ENCODE measurements at places on chromosomes 2 and 18.

DNA sequence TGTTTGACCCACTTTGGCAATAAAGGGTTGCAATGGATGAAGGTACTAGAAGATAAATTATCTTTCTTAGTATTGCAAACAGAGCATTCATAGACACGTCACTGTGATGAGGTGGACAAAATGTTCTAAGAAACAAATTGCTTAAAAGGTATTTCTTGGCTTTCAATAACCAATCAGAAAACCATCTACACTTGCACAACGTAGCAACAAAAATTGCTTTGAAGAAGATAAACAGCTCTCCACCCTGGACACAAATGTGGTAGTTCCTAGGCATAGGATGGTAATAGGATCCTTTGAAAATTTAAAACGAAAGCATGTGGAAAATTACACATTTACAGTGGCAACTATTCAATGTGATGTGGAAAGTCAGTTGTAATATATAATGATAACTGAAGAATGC lies 439.9 kb upstream of the ETAA1 start:
- DNase-seq, result no peak

GRCh38 chr2:34143149-34143548 lies 544.0 kb upstream of the FAM98A start:
- DNase-seq, result no peak

DNA sequence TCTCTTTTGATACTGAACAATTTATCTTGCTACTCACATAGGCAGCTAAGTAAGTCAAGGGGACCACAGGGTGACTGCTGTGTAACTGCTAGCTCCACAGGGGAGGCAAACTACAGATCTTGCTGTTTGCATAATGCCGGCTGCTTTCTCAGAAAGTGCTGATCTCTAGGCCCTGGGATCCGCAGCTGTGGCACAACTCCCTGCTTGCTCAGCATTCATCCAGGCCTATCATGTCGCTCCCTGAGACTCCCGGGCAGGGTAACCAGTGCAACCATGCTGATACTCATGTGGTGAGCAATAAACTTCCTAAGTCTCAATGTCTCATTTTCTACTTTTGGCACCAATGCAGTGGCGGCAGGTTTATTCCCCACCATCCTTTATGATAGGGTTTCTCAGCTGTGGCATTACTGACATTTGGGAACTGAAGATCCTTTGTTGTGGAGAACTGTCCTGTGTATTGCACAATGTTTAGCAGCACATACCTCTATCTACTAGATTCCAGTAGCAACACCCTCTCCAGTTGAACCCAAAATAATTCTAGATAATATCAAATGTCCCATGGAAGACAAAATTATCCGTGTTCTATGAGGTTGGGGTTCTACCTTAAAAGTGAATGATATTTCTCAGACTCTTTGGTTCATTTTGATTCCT lies 1101.3 kb downstream of the LRP1B start:
- DNase-seq, result no peak

DNA sequence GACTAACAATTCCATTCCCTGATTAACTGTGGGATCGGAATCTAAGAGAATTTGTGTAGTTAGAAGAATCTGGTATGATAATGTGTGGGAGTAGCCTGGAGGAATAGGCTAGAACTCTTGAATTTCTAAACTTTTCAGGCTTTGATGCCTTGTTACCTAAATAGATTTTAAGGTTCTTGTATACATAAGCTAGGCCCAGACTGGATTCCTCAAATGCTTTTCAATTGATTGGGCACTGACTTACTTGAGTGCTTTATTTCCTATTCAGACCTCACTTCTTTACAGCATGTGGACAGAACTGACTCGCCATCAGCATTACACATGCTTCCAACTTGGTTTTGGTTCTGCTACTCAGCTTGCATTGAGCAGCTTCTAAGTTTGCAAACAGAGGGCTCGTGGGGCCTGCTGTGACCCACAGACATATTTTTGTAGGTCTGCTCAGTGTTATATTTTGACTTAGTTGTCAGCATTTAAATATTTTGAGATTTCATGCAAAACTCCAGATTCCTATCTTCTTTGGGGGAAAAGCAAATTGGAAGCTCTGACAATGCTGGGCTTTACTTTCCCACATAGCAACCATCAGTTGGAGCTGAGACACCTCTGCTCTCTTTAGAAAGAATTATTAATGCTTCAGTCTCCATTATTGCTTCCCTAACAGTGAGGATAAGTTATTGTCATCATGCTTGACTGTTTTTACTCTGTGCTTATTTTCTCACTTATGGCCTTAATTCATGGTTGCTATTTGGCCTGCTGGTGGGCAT lies 5.7 kb downstream of the PARD3B start:
- DNase-seq, result no peak

GRCh38 chr18:33316146-33316587 lies 124.4 kb downstream of the CCDC178 start:
- no peak for DNase-seq

DNA sequence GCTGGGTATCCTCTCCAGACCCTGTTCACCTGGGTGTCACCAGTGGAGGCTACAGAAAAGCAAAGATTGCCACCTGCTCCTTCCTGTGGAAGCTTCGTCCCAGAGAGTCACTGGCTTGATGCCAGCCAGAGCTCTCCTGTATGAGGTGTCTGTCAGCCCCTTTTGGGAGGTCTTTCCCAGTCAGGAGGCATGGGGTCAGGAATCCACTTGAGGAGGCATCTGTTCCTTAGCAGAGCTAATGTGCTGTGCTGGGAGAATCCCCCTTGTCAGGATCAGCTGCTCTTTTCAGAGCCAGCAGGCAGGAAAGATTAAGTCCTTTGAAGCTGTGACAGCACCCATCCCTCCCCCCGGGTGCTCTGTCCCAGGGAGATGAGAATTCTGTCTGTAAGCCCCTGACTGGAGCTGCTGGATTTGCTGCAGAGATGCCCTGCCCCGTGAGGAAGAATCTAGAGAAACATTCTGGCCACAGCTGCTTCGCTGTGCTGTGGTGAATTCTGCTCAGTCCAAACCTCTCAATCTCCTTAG lies 121.8 kb downstream of the GPR39 start:
- DNase-seq, result no peak

DNA sequence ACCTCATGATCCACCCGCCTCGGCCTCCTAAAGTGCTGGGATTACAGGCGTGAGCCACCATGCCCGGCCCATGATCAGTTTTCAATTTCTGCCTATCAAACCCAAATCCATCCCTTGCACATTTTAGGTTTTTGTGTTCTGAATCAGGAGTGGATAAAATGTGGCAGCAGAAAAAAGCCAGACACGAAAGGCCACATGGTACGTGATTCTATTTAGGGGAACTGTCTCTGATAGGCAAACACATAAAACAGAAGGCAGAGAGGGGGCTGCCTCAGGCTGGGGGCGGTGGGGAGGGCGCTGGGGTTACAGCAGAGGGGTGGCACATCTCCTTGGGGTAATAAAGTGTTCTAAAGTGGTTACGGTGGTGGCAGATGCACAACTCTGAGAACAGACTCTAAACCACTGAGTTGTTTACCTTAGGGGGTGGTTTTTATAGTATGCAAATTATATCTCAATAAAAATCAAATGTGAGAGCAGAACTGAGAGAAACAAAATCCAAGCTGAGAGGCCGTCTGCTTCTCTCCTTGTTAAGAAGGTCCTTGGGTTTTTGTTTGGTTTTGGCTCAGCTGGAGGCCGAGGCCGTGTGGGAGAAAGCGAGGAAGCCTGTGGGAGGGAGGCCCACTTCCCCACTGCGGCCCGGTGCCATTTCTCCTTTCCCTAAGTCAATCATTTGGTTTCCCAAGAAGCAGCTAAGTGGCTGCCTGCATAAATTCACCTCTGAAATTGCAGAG lies 78.0 kb downstream of the SOWAHC start:
- no peak for DNase-seq

- no peak for DNase-seq
These were observed 460.4 kb downstream of the STK39 start for GRCh38 chr2:167787021-167787420.

DNA sequence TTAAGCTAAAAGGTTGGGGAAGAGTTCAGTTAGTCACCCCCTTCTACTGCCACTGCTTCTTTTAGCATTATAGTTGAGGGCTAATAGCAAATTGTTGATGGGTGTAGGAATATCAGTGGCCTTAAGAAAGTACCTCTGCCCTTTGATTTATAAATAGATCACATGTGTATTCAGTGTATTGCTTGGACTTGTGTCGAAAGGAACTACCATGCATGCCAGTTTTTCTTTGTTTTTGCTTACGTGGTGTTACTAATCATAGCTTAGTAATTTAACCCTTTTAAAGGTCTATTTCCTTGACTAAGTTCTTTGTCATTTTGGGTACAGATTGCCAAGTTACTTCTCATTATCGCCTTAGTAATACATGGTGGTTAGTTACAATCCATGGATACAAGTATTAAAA lies 85.6 kb downstream of the MIB1 start:
- no peak for DNase-seq

- DNase-seq, result no peak
These were observed 52.5 kb upstream of the MCFD2 start for GRCh38 chr2:46967990-46968647.

GRCh38 chr2:240925191-240925567 lies 19.0 kb downstream of the CROCC2 start:
- no peak for DNase-seq

- peak; percentile 10 for DNase-seq
These were observed 233.7 kb downstream of the METTL4 start for GRCh38 chr18:2337552-2338141.

Measured in T-helper 2 cell treated with Interferon-gamma antibody and Interleukin-4, amounts not matched to agents 5 μg/mL and 100 μg/mL, for 36 hours (primary cell).